Heart right ventricle (tissue), 16 donors: ENCODE measurements at places on chromosomes 16 and 17. TPM values are rescaled to one million over a fixed set of nuclear protein-coding genes. Genes with fewer than 3 reads are reported as not detected.

The WNK4 gene
- total RNA-seq: not detected

The PPY gene
- not detected for total RNA-seq

The C1QTNF8 gene
- total RNA-seq: not detected

The PLD6 gene
- 7.8 TPM for total RNA-seq

The RBFOX1 gene
- 56.6 TPM for total RNA-seq

The CACNG1 gene
- total RNA-seq: not detected

The WNT3 gene
- 1.00 TPM for total RNA-seq

The MPO gene
- 0.76 TPM for total RNA-seq

The GABARAP gene
- 482 TPM for total RNA-seq

The NTN1 gene
- 15.6 TPM for total RNA-seq

The C16orf82 gene
- total RNA-seq: not detected
